ENCODE measurements at places on chromosomes 4 and X.
A peak's percentile ranks its signal among the peaks of the same experiment; 100 is the strongest.

DNA sequence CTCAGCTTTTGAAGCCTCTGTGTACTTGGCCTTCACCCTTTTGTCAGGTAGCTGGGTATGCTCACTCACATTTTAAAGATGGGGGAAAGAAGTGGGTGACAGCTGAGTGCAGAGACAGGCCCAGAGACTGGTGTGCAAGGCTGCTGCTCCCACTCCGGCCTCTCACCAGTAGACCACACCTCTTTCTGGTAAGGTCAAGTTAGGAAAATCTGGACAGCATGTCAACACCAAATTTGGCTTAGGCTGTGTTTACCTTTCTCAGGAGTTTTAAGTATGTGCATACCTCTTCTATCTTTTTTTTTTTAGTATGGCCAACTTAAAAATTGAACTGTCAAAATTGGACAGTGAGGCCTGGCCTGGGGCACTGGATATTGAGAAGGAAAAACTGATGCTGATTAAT is 66.6 kb downstream of the CLDN22 start:
- no peak for DNase-seq

DNA sequence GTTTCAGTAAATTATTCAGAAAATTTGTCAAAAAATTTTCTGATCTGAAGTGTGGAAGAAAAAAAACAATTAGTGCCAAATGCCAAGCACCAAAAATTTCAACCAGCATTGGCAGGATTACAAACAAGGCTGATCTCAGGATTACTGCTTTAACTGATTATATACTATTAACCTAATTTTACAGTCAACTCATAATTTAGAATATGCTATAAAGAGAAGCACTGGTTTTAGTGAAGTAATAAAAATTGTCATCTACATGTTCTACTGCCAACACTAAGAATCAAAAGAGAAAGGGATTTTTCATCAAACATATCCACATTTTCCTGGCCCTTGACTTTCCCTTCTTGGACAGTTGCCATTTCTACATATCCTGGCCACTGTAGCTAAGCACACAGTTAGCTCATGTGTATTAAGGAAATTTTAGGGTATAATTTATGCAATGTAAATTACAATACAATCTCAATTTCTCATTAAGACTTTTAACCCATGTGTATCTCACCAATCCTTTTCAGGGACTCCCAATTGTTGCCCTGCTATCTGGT is 33.8 kb downstream of the THOC2 start:
- DNase-seq = peak; percentile 0

DNA sequence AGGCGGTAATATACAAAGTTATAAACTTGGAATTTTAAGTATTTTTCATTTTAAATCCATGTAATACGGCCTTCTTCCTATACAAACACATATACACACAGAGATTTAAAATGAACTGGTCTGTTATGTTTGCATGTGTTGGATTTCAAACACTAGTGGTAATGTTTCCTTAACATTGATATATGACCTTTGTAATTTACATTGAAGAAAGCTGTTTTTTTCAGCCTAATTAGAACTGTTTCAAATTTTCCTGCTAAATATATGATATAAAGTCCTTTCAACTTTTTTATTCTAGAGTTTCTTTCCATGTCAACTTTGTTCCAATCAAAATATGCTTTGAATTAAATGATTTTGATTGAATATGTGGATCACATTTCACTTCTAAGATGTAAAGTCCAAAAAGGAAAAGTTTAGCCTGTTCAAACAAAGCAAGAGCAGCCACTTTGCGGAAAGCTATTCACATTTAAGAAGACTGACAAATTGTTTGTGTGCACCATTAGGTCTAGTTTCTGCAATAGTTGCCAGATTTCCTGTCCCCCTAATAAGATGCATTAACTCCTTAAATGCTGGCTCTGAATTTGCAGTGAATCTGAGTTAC is 226.0 kb upstream of the MAB21L2 start:
- no peak for DNase-seq

GRCh38 chr4:138409670-138410069 is 167.5 kb upstream of the SLC7A11 start:
- no peak for DNase-seq

DNA sequence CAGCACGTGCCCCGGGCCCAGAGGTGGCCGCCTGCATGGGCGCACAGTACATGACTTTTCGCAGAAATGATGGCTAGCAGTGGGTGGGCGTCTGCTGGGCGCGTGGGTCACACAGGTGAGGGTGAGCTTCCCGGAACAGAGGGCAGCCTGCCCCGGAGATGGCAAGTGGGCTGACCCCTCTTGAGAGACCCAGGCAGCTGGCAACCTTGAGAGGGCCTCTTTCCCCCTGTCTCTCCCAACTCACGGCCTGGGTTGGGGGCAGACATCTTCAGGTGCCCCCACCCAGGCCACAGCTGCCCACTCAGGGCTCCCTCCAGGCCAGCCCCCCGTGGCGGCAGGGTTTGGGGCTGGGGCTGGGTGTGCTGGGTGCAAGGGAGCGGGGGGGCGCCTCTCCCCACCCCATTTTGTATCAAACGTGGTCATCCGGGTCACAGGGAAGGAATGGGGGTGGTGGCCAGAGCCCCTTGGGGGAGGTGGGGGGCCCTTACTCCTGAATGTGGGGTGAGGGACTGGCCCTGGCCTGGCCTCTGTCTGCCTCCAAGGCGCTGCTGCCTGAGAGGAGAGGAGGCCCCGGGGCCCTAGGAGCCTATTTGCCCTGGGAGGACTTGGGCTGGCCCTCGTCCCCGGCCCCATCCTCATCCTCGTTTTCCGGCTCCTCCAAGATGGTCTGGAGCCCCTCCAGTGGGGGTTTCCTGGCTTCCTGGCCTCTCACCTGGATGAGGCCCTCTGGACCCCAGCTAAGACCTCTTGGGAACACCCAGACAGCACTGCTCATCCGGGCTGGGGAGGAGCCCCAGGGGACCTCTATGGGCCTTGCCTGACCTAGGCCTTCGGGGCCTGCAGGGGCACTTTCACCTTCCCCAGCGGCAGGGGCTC is 4.6 kb downstream of the PNMA6E start:
- no peak for DNase-seq

DNA sequence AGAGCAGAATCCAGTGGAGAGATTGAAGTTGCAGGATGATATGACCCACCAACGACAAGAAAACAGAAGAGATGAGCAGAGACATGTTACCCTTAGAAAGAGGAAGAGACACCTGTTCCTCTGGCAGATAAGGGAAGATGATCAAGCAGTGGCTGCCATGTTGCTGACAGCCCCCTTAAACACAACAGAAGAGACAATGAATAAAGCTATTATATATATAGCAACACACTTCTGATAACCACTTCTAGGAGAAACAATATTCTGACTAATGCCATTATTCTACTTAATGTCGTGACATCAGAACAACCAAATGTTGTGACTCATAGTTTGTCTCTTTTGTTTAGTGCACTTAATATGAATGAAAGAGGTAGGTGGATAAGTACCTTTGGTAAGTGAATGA is 44.9 kb downstream of the SH3RF1 start:
- no peak for DNase-seq

DNA sequence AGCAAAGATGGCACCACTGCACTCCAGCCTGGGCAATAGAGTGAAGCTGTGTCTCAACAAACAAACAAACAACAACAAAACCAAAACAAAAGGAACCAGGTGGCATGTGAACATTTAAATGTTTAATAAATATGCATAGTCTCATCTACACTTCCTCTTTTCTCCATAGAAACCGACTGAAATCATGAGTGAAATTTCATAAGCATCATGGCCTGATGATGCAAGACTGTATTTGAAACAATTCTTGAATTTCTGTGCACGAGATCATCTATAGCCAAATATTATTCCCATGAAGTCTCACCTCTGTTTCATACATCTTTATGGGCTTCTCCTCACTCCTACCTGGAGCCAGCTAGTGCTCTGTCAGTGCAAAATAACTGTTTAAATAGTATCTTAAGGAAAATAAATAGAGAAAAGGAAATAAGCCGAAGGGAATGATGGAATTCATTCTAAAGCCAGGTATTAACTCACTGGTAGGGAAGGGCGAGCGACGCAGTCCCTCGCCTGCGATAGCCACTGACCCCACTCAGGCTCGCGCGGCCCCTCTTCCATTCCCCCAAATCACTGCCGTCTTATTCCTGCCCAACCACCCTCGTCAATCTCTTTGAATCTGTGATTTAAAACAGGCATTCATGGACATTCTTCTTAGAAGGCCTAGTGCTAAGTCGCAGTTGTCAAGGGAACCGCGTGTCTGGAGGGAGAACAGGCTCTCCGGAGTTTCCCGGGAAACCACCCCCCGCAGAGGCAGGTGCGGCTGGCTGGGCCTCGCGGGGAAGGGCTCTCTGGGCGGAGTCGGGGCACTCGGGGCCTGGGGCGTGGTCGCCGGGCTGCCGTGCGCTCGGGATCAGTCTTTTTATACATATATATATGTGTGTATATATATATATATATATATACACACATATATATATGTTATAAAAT is 52.4 kb upstream of the TRIM2 start:
- peak; percentile 59 for DNase-seq

DNA sequence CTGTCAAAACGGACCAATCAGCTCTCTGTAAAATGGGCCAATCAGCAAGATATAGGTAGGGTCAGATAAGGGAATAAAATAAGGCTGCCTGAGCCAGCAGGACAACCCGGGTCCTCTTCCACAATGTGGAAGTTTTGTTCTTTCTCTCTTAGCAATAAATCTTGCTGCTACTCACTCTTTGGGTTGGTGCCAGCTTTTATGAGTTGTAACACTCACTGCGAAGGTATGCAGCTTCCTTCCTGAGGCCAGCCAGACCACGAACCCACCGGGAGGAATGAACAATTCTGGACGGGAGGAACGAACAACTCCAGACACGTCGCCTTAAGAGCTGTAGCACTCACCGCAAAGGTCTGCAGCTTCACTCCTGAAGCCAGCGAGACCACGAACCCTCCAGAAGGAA is 287.8 kb downstream of the RAPGEF2 start:
- peak; percentile 97 for DNase-seq

- no peak for DNase-seq
These were observed 87.1 kb upstream of the FAM9C start for GRCh38 chrX:13131396-13132137.

GRCh38 chr4:168485156-168485910 is 5.0 kb upstream of the DDX60L start:
- DNase-seq = peak; percentile 41

DNA sequence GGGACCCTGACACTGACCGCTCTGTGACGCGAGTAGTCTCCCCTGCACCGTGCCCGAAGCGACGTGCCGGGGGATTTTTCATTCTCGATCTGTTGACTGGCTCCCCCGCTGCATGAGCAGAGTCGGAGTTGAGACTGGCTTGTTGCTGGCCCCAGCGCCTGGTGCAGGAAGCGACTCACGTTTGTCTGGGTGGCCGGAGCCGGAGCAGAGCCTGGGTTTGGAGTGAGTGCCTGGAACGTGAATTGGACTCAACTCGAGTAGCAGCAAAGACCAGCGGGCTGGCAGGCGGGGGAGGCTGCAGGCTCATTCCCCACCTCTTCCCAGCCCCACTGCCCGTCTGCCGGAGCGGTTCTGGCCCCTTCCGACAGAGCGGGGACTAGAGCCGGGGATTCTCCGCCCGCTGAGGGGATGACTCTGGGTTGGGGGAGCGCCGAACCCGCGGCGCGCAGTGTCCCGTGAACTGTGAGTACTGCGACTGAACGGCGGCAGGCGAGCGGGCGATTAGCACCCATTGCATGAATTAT is 554 bp downstream of the PCDH7 start:
- DNase-seq = peak; percentile 23

- no peak for DNase-seq
These were observed 71.8 kb upstream of the GPR34 start for GRCh38 chrX:41616935-41617334.

GRCh38 chr4:144667500-144667899 is 21.5 kb downstream of the HHIP start:
- DNase-seq = no peak

DNA sequence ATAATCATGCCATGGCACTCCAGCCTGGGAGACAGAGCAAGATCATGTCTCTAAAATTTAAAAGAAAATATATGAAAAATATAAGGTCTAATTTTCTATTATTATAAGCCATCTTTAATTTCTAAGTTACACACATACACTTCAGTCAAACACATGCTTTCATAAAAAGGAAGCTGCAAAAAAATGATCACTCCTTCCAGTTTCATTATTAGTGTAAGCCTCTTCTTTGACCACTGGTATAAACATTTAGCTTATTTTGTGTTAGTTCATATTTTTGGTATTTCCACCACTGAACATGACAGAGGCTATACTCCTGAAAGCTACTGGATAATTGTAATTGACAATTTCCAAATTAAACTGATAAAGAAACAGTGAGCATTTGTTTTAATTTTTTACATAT is 163.3 kb upstream of the USP38 start:
- no peak for DNase-seq

DNA sequence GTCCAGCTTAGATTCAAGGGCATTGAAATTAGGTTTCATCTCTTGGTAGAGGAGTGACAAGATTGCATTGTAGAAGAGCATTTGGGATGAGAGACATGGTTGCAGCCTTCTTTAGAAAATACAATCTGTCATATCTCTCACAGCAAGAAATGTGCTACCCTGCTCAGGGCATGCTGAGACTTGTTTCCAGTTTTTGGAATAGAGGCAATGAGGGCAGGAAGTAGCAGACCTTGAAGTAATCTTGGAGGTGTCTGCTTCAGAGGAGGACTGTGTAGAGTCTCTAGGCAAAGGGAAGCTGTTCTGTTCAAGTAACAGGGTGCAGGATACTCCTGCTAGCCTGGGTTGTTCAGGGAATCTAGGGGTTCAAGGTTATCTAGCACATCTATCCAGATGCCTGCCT is 116.1 kb upstream of the ZNF827 start:
- DNase-seq = no peak

All from fibroblast of skin of scalp (primary cell).